ENCODE measurements at places on chromosomes 11 and 22. TPM values are rescaled to one million over a fixed set of nuclear protein-coding genes. Genes with fewer than 3 reads are reported as not detected.

DNA sequence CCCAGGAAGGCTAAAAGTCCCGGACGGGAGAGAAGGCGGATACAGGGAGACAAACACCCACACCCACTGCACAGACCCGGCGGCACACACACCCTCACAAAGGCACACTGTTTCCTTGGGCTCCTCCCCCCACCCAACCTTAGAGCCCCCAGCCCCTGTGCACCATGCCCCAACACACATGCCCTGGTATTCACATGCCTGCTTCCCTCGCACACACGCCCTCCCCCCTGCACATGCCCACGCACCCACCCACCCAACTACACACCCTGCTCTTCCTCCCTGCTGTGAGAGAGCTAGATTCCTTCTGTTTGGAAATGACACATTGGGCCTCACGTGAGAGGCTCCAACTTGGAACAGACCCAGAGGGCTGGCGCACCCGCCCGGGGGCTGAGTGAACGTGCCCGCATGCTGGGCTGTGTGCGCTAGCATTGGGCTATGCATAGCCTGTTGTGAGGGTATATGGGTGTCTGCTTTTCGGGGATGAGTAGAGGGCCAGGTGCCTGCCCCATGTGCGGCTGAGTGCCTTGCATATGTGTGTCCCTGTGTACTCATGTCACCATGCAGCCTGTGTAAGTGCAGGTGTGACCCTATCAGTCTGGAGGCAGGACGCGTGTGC lies 518 bp upstream of the CHRM1 start:
- DNase-seq = no peak

The APOBEC3A gene
- total RNA-seq = 0.70 TPM

DNA sequence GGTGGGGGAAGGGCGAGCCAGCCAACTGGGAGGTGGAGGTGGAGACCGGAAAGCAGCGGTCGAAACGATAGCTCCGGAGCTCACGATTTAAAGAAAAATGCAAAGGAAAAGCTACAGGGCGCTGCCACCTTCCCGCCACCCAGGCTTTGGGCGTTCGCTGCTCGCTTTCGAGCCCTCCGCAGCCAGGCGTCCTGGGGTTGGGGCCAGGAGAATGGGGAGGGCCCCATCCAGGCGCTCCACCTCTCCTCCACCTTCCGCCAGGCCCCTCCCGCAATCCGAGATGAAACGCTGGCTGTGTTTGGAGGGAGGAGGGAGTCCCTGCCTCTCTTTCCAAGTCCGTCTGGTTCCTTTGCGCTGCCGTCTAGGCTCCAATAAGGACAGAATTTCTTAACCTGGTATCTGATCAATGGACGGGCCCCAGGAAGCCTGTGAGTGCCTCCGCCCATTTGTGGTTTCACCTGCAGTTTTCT lies 483 bp upstream of the ABTB2 start:
- peak; percentile 56 for DNase-seq

The OR52N2 gene
- total RNA-seq = not detected

GRCh38 chr11:113045146-113045545 lies 83.9 kb downstream of the NCAM1 start:
- no peak for DNase-seq

- no peak for DNase-seq
Measured at GRCh38 chr22:37601540-37602442, 6.8 kb upstream of the GGA1 start.

DNA sequence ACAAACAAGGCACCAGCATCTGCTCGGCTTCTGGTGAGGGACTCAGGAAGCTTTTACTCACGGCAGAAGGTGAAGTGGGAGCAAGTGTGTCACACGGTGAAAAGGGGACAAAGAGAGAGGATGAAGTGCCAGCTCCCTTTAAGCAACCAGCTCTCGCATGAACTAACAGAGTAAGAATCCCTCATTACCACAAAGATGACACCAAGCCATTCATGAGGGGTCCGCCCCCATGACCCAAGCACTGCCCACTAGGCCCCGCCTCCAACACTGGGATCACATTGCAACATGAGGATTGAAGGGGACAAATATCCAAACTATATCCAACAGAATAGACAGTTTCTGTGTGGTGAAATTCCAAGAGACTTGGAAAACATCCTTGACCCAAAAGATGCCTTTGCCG lies 198.2 kb upstream of the POU2AF2 start:
- DNase-seq = no peak

GRCh38 chr11:118353084-118353710 lies 6.2 kb upstream of the UBE4A start:
- DNase-seq = no peak

DNA sequence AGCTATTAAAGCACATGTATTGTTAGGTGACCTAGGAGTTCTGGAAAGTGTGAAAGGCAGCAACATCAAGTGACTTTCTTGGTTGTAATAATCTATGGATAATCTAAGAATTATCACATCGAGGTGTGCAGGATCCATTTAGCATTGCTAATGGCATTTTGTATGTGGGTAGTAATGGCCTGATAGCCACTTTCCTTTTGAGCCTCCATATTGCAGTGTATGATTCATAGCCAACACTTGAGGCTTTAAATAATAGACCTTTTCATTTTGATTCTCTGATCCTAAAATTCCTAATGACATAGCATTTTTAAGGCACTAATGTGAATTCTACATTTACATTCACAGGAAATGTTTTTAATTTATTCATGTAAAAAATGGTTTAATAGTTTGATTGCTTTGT lies 759.4 kb downstream of the NELL1 start:
- no peak for DNase-seq

DNA sequence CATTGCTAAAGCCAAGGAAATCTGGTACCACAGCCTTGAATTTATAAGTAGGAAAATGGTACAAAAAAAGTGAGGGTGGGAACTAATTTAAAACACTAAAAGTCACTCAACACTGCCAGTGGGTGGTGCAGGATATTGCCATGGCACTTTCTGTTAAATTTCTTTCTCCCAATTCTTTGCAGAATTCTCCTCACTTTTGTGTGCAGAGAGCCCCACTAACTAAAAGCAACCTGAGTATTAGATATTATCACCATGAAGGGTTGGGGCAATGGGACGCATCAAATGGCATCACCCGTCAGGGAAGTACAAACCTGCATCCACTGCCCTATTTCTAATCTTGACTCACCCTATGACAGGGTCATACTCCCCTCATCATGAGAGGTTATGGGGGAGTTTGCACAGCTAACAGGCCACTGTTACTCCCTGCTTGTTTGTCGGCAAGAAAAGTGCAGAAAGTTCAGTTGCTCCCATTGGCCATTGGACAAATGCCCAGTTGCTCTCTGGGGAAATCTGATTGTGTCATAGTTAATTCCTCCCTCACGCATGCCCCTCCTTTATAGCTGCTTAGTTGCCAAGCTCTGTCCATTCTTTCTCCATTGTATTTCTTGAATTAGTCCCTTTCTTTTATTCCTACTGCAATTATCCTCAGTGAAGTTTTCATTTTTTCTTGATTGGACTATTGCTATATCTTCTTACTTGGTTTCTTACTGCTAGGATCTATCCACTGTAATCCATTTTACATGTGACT lies 93.8 kb upstream of the BLID start:
- peak; percentile 72 for DNase-seq

DNA sequence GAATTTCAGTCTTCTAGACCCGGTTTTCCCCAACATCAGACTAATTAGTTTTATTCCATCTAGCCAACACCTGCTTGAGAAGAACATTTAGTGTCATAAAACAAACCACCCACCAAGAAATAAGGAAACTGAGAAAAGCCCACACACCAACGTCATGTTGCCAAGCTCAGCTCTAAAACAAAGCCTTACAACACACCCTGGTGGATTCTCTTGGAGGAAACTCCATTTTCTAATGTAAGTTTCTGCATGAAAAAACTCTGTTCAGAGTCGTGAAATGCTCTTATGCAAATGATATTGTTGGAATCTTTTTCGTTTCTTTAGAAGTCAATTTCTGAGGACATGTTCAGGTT lies 105.0 kb upstream of the RAG2 start:
- no peak for DNase-seq

DNA sequence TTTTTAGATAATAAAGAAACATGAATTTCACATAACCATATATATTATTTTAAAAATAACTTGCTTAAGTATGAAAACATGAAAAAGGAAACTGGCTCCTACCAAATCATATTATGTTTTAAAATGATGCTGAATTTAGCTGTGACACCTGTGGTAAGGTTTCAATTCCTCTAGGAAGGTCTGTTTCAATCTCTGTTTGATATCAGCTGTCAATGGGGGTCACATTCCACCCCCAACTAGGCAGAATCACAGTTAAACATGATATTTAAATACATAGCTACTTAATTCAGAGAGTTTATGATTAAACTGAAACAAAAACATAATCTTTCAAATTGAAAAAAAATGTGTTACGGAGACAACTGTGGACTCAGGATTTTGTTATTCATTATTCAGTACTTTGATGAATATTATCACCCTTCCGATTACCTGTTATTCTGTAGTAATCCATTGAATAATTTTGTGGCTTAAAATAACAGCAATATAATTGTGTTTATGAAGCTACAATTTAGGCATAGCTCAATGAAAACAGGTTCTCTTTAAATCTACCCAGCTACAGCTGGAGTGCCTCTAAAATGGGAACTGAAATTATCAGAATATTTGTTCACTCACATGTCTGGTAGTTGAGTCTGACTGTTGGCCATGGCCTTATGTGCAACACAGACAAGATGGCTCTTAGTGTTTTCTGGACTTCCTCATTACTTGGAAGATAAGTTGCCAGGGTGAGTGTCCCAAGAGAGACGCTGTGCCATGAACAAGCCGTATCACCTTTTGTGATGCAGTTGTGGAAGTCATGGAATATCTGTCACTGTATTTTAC lies 244.6 kb upstream of the ANO3 start:
- DNase-seq = no peak

DNA sequence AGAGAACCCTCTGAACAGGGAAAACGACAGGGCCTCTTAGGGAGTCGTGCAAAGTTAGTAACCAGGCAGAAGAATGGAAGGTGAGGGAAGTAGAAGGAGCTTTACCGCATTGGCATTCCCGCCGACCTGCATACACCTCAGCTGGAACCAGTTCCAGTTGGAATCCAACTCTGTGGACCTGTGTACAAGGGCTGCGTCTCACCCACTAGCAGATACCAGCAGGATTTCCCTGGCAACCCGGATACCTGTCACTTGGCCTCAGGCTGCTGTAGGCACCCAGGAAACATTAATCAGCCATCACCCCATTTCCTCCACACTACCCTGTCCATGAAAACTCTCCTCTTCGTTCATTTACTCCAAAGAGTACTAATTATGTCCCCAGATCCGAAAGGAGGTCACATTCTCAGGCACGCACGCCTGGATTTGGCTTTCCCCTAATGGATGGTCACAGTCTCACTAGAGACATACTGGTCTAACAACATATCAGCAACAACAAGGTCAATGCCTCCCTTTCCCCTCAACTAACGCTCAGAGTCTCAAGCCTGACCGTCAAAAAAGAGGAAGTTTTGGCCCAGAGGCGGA lies 842 bp downstream of the ARFGAP2 start:
- no peak for DNase-seq

GRCh38 chr11:65529475-65530156 lies 4.7 kb downstream of the SCYL1 start:
- no peak for DNase-seq

DNA sequence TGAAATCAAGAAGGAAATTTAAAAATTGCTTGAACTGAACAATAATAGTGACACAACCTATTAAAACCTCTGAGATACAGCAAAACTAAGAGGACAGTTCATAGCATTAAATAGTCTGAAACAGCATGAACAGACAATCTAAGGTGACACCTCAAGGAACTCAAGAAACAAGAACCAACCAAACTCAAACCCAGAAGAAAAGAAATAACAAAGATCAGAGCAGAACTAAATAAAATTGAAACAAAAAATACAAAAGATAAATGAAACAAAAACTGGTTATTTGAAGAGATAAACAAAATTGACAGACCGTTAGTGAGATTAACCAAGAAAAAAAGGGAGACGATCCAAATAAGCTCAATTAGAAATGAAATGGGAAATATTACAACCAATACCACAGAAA lies 122.8 kb upstream of the TOP3B start:
- no peak for DNase-seq

GRCh38 chr11:33709466-33709865 lies 8.8 kb upstream of the C11orf91 start:
- DNase-seq = no peak

DNA sequence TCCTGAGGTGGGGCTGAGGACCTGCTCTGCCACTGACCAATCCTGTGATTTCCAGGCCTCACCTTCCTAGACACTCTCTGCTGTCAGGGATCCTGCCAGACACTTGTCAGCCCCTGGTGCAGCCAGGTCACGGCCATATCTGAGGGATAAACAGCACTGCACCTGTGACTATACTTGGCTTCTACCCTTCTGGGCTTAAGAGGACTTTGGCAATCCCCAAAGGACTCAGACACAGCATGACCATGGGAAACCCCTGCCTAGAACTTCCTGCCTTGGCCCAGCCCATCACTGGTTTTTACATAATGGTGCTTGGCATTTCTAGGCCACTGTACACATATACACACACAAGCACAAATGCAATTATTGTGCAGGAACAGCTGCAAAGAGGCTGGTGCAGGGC lies 11.6 kb upstream of the OLFML1 start:
- DNase-seq = no peak

GRCh38 chr22:29171721-29172120 lies 34.0 kb upstream of the EMID1 start:
- DNase-seq = no peak

GRCh38 chr11:23399995-23400394 lies 539.7 kb upstream of the CCDC179 start:
- peak; percentile 18 for DNase-seq

- no peak for DNase-seq
Measured at GRCh38 chr22:31036671-31037550, 44.2 kb upstream of the SMTN start.

GRCh38 chr11:121082670-121083069 lies 18.4 kb upstream of the TECTA start:
- DNase-seq = no peak

The CDCA5 gene
- total RNA-seq = 0.87 TPM

All from heart left ventricle (tissue), 16 donors.